ENCODE measurements at places on chromosomes 4 and X.

GRCh38 chr4:88093874-88094273 lies 64.6 kb downstream of the ABCG2 start:
- no peak for DNase-seq

GRCh38 chrX:10828640-10829039 lies 208.3 kb upstream of the MID1 start:
- DNase-seq, result no peak

DNA sequence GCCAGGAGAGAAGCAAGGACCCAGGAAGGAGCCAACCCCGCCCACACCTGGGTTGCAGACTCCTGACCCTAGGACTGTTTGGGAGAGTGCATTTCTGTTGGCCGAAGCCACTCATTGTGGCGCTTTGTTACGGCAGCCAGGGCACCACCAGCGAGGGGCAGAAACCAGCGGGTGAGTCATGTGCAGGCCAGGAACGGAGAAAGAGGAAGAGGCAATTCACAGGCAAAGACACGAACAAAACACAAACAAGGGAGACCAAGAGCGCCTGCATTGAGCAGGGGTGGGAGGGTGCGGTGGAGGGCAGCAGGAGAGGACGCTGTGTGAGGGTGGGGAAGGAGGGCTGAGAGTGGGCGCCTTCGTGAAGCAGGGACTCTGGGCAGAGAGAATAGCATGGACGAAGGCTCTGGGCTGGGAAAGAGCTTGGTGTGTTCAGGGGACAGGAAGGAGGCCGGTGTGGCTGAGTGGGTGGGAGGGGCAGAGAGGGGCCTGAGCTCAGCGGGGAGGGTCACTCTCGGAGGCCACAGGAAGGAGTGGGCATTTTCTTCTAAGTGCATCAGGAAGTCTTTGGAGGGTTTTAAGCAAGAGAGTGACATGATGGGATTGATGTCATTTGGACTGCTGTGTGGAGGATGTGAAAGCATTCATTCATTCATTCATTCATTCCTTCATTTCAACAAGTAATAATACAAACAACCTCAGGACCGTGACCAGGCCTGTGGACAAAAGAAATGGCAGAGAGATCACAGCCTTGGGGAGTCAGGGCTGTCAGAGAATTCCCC lies 12.2 kb upstream of the WFS1 start:
- DNase-seq, result no peak

DNA sequence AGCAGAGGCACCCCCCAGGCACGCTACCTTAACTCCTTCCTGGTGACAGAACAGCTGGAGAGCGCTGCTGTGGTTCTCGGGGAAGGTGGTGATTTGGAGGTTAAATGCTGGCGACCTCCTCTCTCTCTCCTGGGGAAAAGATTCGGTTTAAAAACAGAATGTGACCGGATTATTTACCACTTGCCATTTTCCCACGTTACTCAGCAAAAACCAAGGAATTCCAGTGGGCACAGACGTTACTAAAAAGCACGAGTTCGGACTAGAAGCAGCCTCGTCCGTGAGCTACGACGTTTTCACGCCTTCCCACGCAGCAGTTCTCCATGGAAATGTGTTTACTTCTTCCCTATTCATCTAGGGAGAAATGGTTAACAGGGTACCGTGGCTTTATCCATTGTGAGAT lies 32.3 kb upstream of the C4orf50 start:
- no peak for DNase-seq

GRCh38 chrX:15013461-15013860 lies 140.2 kb downstream of the MOSPD2 start:
- DNase-seq, result no peak
